ENCODE measurements at places on chromosomes 2 and 18.

- DNase-seq: no peak
These were observed 4.6 kb downstream of the CXCR4 start for GRCh38 chr2:136113209-136113971.

- DNase-seq: no peak
These were observed 143.1 kb upstream of the CTAGE1 start for GRCh38 chr18:22560797-22561196.

DNA sequence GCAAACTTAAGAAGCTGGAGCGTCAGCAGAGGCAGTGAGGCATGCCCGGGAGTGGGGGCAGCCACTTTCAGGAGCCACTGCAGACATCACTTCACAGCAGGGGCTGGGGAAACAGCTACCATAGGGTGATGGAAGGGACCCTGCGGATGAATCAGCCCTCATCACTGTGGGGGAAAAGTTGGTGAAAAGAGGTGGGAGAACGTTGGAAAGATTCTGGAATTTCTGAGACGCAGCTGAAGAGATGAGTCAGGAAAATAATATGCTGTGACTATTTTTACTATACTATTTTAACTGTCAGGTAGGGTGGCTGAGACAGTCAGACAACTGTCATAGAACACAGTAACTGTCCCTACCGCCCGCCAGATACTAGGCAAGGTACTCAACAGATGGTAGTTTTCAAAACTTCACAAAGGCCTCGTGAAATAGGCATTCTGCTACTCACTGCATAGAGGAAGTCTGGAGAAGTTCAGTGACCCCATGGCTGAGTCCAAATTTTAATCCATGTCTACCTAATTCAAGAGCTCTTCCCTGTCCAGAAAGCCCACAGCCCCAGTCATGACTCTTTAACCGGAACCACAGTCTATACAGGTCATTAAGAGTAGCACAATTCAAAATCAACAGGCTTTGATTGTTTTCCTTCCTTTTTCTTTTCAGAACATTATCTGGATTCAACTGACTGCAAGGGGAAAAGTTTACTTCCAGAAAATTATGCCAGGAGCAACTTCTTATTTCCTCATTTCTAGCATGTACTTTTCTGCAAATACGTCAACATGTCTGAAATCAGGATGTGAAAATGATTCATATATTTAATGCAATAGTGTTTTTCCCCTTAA is 39.3 kb upstream of the EPB41L3 start:
- no peak for DNase-seq

DNA sequence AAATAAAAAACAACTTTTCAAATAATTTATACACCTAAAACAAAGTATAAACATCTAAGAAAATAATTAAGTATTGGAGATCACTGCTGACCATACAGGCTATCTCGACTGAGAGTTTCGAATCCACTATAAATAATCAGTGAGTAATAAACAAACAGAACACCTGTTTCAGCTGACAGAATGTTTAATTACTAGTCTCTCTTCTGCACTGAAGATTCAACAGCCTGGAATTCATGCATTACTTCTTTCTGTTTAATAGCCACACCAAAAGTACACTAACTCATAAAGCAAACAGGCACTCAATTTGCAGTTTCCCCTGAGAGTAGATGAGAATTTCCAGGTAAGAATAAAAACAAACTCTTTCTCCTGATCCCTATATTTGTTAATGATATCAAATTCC is 138.5 kb downstream of the RBMS1 start:
- no peak for DNase-seq

- DNase-seq: no peak
These were observed 422.0 kb upstream of the ZEB2 start for GRCh38 chr2:144941743-144942488.

- DNase-seq: no peak
These were observed 118.4 kb downstream of the INO80D start for GRCh38 chr2:205967391-205968075.

- DNase-seq: no peak
These were observed 50.4 kb upstream of the CYRIA start for GRCh38 chr2:16716024-16716423.

GRCh38 chr2:23649819-23650218 is 264.8 kb downstream of the KLHL29 start:
- DNase-seq: no peak

GRCh38 chr2:58350484-58350883 is 109.4 kb upstream of the FANCL start:
- no peak for DNase-seq

- no peak for DNase-seq
These were observed 414.7 kb downstream of the LPIN1 start for GRCh38 chr2:12161085-12161484.

- no peak for DNase-seq
These were observed 67.3 kb upstream of the RMDN2 start for GRCh38 chr2:37857575-37858399.
